ENCODE measurements at places on chromosomes 4 and X.

DNA sequence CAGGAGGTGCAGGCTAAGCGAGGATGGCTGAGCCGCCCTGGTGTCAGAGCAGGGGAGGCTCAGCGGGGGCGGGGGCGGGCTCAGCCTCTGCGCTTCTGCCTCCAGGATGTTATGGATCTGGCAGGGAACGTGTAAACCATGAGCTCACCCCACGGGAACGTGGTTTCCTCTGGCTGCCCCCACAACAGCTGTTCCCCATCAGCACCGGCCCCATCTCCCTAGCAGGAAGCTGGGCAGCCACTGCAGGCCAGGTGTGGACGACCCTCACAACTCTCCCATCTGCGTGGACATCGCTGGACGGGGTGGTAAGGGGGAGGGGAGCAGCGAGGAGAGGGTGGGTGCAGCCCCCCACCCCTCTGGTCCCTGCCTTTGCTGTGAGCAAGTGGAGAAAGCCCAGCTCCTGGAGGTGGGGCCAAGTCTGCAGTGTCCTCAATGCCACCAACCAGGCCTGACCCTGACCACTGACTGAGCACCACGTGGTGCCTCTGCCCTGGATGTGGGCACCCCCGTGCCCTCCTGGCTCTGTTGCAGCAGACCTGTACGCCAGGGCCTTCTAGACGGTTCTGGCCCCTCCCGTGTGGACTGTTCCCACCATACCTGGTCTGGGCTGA is 28.1 kb upstream of the SPON2 start:
- no peak for DNase-seq

DNA sequence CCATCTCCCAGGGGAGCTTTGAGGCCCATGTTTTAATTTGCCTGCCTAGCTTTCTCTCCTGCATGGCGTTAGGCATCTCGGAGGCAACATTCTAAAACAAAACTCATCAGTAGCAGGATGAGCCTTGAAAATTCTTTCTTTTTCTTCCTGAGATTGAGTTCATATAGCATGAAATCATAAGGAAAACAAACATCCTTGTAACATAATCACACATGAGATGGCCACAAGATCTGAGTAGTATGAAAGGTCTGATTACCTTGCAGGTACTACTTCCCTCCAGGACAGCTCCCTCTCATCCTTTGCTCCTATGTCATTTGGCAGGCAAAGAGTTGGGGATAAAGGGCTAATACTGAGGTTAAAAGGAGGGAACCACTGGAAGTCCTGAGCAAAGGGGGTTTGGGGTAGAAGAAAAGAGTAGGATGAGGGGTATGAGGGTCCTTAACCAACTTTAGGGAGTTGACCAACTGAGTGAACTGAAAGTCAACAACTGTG is 37.5 kb upstream of the CXCL8 start:
- DNase-seq: no peak

DNA sequence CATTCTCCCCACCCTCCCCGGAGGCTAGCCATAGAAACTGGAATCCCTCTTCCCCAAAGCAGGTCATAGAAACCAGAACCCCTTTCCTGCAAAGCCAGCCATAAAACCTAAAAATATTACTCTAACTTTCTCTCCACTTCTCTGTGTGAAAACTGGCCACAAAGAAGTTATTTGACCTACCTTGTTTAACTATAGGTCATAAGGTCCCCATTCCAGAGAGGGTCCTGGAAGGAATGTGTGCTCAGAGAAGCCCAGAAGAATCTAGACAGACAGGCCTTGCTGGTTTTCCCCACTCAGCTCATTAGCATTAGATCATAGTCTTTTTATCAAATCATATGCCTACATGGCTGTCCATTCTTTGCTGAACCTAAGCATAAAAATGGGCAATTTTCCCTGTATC is 52.8 kb upstream of the TEX13A start:
- no peak for DNase-seq

DNA sequence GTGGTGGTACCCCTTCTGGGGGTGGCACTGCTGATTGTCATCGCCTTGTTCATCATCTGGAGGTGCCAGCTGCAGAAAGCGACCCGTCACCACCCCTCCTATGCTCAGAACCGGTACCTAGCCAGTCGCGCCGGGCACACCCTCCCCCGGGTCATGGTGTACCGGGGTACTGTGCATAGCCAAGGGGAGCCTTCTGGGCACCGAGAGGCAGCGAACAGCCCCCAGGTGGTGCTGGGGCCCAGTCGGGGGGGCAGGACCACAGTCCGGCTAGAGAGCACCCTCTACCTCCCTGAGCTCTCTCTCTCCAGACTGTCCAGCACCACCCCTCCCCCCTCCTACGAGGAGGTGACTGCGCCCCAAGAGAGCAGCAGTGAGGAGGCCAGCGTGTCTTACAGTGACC is 5.3 kb downstream of the PRRG3 start:
- no peak for DNase-seq

- no peak for DNase-seq
These were observed 11.4 kb upstream of the PCDH18 start for GRCh38 chr4:137543648-137544047.

DNA sequence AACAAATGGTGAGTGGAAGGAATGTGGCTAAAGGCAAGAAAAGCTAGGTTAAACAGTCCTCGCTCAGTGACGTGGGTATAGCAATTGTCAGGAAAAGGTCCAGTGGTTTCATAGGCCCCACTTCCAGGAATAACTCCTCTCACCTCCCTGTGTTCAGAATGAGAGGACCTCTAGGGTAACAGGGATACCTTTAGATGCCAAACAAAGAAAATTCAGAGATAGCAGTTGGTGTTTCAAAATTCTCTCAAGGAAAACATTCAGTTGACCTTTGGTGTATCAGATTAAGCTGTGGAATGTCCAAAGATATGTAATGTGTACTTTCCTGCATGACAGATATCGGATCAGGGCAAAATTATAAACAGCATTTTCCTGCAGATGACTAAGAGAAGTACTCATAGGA is 155.9 kb downstream of the ARHGAP6 start:
- no peak for DNase-seq

- no peak for DNase-seq
These were observed 223.4 kb downstream of the BCOR start for GRCh38 chrX:39874202-39874816.

- no peak for DNase-seq
These were observed 125.9 kb downstream of the MFAP3L start for GRCh38 chr4:169900241-169900845.

GRCh38 chr4:34269613-34270012 is 1974.7 kb downstream of the ARAP2 start:
- DNase-seq: no peak

- no peak for DNase-seq
These were observed 63.4 kb downstream of the GPR50 start for GRCh38 chrX:151239751-151240150.

GRCh38 chrX:65686236-65686635 is 18.8 kb downstream of the MSN start:
- DNase-seq: no peak

- DNase-seq: no peak
These were observed 91.4 kb downstream of the DCTD start for GRCh38 chr4:182825786-182826185.

DNA sequence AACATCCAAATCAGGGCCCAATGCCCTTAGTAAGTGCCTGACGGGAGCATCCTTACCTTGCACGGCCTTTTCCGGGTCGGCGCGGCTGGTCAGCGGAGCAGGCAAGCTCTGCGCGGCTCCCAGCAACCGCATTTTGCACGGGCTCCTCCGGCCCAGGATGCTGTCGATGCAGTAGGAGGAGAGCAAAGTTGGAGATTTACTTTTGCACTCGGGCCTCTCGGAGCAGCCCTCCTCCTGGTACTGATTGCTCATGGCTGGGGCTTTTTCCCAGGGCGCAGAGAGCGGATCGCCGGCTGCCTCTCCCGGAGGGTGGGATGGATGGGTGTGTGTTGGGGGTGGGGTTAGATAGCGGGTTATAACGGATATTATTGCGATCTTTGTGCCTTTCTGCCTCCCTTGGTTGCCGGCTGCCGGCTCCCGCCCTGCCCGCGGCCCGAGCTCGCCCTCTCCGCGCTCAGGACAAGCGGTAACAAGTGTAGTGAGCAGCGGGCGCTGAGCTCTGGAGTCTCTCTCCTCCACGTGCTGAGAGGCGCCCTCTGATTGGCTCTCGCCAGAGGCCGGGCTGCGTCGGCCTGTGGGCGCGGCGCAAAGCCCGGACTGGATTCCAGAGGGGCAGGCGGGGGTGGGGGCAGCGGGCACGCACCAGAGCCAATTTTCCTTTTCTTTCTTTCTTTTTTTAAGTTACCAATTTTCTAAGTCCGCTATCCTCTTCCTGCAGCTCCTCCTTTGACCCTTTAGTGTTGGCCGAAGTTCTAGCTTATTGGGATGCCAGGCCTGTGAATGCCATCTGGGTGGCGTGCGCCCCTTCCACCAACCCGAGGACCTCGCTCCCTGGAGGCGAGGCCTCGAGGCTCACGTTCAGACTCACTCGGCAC is at the start of gene ARX:
TSS of gene ARX (minus strand) at position 480 of the 875 bp plus-strand sequence. CDS start at position 252, 228 bp downstream.
- no peak for DNase-seq

All from stimulated activated CD8-positive, alpha-beta memory T cell treated with anti-CD3 and anti-CD28 coated beads, Interleukin-4, amount 100 ng/mL, for 1 hour (primary cell).